GM12878 (cell line): ENCODE measurements at places on chromosomes 12 and 14.

GRCh38 chr12:25801734-25802133 is 156.7 kb upstream of the RASSF8 start:
- no peak overlapping the region for H3K4me3 ChIP-seq
- no peak overlapping the region for H3K27ac ChIP-seq
- H3K4me1 ChIP-seq, result no peaks in the 10 kb centered on the region

DNA sequence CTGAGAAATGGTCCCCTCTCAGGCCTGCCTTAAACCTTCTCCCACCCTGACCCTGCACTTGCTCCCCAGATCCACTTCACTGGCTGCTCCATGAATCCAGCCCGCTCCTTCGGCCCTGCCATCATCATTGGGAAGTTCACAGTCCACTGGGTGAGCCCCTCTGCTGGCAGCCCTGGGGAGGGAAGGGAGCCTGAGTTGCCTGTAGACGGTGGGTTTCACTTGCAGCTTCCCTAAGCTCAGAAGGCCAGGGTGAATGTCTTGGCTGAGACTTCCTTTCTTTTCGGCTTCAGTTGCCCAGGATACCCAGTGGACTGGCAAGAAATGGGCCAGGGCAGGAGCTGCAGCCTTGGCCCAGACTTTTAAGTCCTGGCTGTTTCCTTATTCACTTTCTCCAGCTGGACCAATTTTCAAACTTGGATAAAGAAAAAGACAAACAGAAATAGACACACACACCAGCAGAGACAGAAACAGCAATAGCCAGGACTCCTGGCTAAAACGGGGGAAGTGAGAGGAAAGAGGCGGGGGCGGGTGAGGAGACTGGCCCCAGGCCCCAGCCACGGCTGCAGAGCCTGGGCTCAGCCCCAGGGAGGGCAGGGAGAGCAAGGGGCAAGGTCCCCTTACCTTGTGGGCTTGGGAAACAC is 2.0 kb downstream of the AQP6 start:
- DNase-seq, result no peak
- no peak overlapping the region for H3K27ac ChIP-seq
- H3K27me3 ChIP-seq, result peaks cover 1% of the 10 kb centered on the region; the same call in 1 of the 2 replicates
- H3K4me3 ChIP-seq, result no peak overlapping the region
- no peaks in the 10 kb centered on the region for H3K36me3 ChIP-seq

DNA sequence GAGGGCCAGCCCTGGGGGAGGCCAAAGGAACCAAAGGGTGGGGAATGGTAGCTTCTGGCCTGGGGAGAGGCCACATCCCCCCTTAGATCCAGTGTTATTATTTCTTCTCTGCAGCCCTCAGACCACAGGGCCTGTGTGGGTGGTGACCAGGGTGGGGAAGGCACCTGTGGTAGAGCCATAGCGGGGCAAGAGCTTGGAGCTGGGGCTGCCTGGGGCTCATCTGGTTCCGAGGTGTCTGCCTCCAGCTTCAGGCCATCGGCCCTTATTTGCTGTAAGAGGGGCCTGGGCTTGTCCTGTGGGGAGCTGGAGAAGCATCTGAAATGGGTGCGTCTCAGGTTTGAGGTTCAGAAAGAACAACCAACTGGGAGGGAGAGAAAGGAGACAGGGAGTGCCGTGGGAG is 2.1 kb upstream of the B3GNT4 start:
- DNase-seq, result no peak
- H3K36me3 ChIP-seq, result no peaks in the 10 kb centered on the region

DNA sequence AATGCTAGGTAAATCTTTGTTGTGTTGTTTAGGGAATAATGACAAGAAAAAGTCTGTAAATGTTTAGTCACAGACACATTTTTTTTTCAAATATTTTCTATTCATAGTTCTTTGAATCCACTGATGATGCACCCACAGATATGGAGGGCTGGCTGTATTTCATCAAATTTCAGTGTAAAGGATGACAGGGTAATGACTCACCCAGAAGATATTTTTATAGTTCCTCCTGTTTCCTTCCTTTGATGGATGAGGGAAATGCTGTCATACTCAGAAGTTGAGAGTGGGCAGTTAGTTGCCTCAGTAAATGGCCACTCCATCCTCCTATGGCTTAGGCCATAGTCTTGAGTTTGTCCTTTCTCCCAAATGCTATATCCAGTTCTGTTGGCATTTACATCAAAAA is 76.9 kb upstream of the REP15 start:
- H3K4me1 ChIP-seq, result no peaks in the 10 kb centered on the region
- no peaks in the 10 kb centered on the region for H3K27me3 ChIP-seq
- H3K27ac ChIP-seq, result no peak overlapping the region
- no peaks in the 10 kb centered on the region for H3K36me3 ChIP-seq
- no peak for DNase-seq
- no peak overlapping the region for H3K4me3 ChIP-seq

DNA sequence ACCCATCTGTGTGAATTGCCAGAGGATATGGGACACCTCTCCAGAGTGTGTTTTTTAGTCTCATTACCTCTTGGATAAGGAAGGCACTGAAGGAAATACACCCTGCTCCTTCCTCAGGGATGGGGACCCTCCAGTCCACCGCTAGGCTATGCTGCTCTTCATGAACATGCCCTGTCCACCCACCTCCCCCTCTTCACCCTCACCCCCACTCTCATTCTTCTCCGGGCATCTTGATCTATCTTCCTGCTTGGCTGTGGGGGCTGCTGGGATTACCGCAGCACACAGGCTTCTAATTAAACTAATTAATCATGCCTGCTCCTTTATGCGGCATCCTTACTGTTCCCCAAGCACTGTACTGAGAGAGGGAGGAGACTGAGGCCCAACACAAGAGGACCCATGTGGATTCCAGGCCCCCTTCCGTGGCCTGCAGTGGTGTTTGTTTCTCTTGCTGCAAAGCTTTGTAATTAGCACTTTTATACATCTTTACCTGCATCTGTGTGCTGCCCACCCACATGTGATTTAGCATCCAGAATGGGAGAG is 7.6 kb upstream of the PDE1B start:
- no peaks in the 10 kb centered on the region for H3K4me1 ChIP-seq
- no peak overlapping the region for H3K4me3 ChIP-seq
- DNase-seq, result no peak
- no peaks in the 10 kb centered on the region for H3K27me3 ChIP-seq
- H3K36me3 ChIP-seq, result peaks cover 8% of the 10 kb centered on the region

GRCh38 chr12:89244536-89244935 is 107.8 kb downstream of the DUSP6 start:
- H3K36me3 ChIP-seq, result no peaks in the 10 kb centered on the region
- no peaks in the 10 kb centered on the region for H3K27me3 ChIP-seq
- H3K4me3 ChIP-seq, result no peak overlapping the region
- no peak for DNase-seq
- H3K27ac ChIP-seq, result no peak overlapping the region
